ENCODE measurements at places on chromosomes 16 and 17.

DNA sequence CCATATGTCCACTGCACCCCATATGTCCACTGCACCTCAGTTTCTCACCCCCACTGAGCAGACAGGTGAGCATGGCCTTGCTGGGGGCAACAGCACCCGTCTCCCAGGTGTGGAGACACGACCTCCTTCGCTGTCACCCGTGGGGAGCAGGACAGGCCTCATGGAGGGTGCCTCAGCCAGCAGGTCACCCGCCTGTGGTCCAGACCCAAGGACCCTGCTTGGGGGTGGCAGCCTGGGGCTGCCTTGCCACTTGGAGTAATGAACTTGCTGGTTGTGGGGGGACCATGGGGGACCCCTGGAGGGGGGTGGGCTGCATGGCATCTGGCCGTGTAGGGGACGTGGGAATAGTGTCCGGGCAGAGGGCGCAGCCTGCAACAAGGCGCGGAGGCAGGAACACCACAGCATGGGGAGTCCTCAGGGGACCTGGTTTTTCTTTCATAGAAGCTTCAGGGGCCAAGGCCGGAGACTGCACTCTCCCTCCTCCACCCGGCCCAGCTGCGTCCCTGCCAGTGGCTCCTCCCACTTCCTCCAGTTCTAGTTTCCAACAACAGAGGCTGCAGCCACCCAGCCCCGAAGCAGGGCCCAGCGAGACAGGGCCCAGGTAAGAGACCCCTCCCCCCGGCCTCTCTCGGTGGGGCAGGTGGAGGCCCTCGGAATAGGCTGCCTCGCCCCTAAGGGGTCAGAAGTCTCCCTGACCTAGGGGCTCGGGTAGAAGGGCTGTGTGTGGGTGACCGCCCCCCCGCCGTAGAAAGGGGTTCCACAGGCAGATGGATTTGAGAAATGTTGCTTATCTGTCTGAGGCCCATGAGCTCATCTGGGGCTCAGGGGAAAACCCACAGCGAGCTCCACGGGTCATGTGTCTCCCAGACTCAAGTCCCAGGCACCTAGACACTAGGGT is at the start of gene NHLRC4:
Gene NHLRC4, plus strand, starts transcription at position 531 of the 898 bp plus-strand sequence. CDS start 1,043 bp downstream, outside the sequence.
- DNase-seq = peak; percentile 75

- no peak for DNase-seq
Observed at GRCh38 chr17:66290101-66290722, 12.2 kb upstream of the PRKCA start.

GRCh38 chr16:19583665-19584300 is 28.3 kb downstream of the VPS35L start:
- DNase-seq = peak; percentile 32

GRCh38 chr16:19295393-19295792 is 9.9 kb downstream of the CLEC19A start:
- DNase-seq = no peak

- DNase-seq = no peak
Observed at GRCh38 chr17:67390006-67390645, 13.0 kb downstream of the PITPNC1 start.

DNA sequence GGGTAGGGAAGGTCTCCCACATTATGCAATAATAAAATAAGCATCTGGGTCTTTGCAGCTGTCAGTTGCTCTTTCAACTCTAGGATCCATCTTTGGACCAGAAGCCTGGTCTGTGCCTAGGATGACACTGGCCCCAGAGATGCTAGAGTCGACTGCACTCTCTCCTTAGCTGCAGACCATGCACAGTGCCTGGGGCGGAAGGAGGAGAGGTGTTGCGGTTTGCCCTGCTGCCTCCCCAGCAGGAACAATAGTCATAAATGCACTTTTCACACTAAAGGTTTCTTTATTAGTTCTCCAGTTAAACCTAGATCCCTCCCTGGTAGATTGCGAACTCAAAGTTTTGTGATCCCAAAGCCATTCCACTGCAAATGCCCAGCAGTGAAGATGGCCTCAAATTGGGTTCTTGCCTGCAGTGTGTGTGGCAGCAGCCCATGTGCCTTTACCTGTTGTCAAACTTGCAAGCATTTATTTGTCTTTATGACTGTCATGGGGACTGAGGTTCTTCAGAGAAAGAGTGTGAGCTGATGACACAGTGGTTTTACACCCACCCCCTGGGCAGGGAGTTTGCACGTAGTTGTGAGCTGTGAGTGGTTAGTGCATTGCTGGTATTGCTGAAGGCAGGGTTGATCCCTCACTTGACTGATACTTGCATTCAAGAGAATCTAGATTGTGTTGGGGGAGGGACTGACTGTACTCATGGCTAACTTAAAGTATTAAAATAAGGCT is 10.3 kb downstream of the ATXN1L start:
- DNase-seq = peak; percentile 8

DNA sequence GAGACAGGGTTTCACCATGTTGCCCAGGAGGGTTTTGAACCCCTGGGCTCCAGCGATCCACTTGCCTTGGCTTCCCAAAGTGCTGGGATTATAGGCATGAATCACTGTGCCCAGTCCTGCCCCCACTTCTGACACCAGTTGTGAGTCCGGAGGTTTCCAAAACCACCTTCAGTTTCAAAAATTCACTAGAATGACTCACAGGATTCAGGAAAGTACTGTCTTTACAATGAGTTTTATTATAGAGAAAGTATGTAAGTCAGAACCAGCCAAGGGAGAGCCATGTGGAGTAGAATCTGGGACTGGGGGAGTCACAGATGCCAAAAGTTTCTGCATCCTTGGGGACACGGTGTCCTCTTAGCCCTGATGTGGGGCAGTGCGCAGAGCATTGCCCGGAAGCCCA is 55.1 kb downstream of the PLD6 start:
- DNase-seq = no peak

GRCh38 chr16:30724641-30725417 is 23.4 kb upstream of the PHKG2 start:
- DNase-seq = no peak

- DNase-seq = no peak
Observed at GRCh38 chr17:17860766-17861107, 24.0 kb upstream of the SREBF1 start.
